Effector CD4-positive, alpha-beta T cell (primary cell): ENCODE measurements at places on chromosomes 13 and 19.

DNA sequence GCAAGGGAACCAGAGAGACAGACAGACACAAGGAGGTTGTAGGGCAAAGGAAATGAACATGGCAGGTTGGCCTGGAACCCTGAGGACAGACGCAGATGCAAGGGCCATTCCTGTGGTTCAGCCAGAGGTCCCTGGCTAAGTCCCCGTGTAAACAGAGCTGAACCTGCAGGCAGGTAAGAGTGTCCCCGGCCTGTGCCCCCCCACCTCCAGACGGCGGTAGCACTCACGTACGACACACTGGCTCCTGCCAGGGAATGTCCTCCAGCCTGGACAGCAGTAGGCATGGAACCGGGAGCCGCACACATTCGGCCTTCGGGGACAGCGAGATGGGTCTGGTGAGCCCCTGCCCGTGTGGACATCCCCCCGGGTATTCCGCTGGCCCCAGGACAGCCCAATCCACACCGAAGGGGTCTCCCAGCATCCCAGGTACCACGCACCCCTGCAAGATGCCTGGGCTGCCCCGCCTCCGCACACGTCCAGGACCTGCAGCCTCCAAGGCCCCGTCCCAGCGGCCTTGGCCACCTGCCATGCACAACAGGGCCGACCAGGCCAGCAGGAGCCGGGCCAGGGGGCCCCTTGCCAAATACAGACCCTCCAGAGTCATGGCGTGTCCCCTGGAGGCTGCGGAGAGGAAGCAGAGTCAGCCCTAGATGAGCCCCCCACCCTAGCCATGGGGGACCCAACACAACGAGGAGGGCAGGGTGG is 2.4 kb downstream of the FBN3 start:
- no peak for DNase-seq

DNA sequence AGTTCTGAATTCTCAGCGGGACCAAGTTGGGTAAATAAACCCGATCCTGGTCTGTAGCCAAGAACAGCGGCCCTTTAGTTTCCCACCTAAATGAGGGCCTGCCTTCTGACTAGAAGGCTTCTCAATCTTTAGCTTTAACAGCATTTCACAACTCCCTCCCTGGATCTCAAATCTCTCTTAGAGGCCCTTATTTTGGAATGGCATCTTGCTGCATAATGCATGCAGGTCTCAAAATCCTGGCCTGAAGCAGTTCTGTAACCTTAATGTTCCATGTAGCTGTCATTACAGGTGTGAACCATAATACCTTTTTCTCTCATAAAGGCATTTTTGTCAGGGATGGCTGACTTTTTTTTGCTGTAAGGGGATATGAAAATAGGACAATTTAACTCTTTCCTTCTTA is 29.5 kb downstream of the ZNF90 start:
- no peak for DNase-seq

DNA sequence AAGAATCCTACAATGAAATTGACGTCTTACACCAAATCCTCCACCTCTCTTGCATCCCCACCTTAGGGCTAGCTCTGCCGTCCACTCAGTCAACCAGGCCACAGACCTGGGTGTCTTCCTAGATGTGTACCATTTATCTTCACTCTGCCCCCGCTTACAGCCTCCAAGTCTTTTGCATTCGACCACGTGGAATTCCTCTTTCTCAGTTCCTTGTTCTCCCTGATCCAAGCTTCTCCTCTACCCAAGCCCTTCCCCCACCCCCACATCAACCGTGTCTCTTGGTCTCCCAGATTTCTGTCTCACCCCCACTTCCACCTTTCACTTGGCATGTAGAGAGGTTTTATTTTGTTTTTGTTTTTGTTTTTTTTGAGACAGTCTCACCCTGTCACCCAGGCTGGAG is 1.2 kb upstream of the DMWD start:
- no peak for DNase-seq

- DNase-seq = no peak
These were observed 47.4 kb upstream of the SERPINE3 start for GRCh38 chr13:51292000-51292565.

DNA sequence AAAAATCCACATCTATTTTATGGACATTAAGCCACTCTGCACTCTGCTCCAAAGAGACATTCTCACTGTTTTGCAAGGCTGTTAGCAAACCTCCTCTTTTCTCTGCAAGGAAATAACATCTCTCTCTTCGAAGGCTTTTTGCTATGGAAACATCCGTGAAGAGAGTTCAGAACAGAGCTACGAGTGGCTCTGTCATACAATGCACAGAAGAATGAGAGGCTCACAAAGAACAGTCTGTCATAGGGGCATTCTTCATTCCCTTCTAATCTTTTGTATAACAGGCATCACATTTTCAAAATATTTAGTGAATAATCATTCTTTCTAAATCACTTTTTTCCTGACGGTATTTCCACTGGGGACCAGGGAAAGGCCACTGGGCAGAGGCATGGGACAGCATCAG is 346.1 kb downstream of the IRS2 start:
- no peak for DNase-seq

DNA sequence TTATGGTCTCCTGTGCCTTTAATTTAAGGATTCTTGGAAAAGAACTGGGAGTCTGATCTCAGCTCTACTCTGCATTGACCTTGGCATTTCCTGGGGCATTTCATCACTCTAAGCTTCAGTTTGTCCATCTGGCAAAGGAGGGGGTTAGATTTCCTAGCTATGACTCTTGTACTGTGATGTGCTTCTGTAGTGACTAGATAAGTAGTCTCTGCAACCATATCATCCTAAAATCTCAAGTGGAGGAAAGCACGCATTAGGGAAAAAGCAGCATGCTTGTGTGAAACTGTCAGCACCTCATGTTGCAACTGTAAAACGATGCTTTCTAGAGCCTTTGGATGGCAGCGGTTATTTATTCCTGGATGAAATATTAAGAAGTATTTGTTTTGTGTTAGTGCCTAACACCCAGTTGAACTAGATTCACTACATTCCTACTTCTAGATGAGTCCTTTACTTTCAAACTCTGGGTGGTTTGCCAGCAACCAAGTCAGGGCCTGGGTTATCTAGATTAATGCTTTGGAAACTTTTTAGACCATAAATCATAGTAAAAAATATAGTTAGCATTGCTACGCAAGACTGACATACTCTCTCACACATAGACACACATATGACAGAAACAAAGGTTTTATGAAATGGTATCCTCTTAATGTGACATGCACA is 6.8 kb downstream of the WDFY2 start:
- no peak for DNase-seq

DNA sequence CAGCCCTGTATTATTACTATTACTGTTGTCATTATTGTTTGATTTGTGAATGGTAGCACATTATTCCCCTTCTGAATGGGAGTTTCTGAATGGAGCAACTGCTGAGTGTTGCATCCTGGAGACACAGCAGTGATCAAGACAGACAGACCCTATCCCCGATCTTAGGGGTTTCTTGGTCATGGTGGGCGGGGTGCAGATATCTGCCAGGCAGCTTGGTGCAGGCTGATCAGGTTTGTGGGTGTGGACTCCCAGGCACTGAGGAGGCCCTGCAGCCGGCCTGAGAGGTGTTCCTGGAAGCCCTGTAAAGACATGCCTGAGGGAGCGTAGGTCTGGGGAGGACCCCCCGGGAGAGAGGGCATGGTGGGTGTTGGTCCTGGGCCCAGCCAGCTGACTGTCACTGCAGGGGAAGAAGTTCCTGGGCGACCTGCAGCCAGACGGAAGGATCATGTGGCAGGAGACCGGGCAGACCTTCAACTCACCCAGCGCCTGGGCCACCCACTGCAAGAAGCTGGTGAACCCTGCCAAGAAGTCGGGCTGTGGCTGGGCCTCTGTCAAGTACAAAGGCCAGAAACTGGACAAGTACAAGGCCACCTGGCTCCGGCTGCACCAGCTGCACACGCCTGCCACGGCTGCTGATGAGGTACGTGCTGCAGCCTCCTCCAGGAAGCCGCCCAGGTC is 2.1 kb downstream of the MPND start:
- DNase-seq = no peak

- no peak for DNase-seq
These were observed at the start of gene F10 for GRCh38 chr13:113122550-113123225. Gene F10, plus strand, starts transcription at chr13:113122799. Its CDS starts 57 bp downstream, at chr13:113122856.

DNA sequence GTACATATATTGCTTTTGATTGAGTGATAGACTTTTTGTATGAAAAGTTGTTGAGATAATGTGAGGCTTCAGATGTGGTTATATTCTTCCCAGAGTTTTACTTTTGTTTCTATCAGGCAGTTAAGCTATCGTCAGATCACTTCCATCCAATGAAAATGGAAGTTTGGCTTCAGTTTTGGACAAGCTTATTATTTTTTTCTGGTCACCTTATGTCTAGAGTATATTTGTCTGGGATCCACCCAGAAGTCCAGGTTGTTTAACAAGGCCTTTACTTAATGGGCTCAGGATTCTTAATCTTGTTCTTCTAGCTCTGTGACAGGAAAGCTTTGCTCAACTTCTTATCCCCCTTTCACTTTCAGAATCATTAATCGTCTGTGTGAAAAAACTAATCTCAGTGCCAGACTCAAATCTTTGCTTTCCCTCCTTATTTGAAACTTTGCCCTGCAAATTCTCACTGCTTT is 150.9 kb downstream of the PDS5B start:
- no peak for DNase-seq

- no peak for DNase-seq
These were observed 9.7 kb upstream of the C19orf12 start for GRCh38 chr19:29724746-29725145.

GRCh38 chr13:44819245-44819644 is 170.0 kb downstream of the NUFIP1 start:
- DNase-seq = no peak

DNA sequence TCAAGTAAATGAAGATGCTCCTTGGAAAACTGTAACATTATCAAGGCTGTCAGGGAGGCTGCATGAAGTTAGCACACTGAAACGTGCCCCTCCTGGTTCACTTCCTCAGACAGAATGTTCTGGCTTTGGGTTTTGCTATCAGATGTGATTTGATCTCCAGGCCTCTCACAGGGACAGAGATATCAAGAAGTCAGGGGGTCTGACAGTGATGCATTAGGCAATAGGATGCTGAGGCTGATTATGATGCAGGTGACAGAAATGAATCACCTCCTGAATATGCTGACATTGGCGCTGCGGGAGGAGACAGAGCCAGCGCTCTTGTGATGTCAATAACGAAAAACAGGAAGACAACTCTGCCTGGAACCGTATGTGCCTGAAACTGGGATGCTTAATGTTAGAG is 278.5 kb downstream of the DCT start:
- no peak for DNase-seq

DNA sequence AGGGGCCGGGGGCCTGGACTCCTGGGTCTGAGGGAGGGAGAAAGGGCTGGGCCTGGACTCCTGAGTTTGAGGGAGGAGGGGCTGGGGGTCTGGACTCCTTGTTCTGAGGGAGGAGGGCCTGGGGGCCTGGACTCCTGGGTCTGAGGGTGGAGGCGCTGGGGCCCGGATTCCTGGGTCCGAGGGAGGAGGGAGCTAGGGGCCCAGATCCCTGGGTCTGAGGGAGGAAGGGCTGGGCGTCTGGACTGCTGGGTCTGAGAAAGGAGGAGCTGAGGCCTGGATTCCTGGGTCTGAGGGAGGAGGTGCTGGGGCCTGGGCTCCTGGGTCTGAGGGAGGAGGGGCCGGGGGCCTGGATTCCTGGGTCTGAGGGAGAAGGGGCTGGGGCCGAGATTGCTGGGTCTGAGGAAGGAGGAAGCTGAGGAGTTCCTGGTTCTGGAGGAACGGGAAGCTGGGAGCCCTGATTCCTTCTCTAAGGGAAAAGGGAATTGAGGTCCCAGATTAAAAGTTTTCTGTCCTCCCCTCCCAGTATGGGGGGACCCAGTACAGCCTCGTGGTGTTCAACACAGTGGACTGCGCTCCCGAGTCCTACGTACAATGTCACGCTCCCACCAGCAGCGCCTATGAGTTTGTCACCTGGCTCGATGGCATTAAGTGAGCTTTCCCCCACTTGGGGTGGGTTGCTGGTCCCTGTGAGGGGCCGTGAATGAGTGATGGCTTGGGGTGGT is 721 bp downstream of the MED25 start:
- DNase-seq = no peak

DNA sequence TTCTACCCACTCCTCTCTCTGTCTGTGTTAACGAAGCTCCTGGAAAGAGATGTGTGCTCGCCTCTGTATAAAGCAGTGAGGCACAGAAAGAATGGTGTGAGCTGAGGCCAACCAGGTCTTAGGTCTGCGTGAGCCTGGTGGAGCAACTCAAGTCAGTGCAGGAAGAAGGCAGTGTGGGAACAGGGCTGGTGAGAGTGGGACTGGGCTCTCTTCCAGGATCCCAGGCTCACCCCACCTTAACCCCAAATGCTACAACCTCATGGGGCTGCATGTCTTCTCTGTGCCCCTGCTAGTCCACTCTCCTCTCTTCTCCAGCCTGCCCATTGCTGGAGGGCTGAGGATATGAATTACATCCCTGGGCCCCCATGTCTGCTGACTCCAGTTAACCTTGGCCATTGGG is 127.4 kb downstream of the DCT start:
- DNase-seq = no peak

- DNase-seq = no peak
These were observed 193.8 kb upstream of the OBI1 start for GRCh38 chr13:78852709-78853108.

DNA sequence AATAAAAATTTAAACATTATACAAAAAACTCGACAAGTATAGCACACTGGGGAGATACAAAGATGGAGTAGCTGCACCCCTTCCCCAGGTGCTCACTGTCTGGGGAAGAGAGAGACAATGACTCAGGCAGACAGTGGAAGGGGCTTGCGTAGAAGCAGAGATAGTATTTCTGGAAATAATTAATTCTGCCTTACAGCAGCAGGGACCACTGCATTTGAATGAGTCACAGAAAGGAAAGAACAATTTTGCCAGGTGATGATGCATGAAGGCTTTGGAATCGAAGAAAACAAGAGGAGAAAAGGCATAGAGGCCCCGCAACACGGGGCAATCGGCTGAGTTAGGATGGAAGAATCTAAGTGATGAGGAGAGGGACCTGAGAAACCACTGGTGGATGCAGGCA is 447.4 kb downstream of the EFNB2 start:
- no peak for DNase-seq

DNA sequence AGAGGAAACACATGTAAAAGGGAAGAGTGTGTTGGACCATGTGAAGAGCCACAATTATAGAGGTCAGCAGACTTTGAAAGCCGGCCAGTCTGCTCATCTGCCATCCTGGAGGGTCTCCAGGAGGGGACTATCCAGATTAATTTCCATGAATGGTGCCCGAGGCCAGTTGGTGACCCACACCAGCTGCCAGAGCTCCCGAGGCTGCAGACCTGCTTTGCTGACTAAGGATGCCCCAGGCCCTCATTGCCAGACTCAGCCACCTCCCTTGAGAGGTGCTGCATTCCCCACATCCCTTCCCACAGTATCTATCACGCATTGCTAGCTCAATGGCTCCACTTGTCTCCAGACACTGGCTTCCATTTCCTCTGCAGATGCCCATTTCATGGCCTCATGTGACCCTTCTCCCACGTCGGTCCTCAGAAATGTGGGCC is 110.3 kb downstream of the NALCN start:
- no peak for DNase-seq

- DNase-seq = no peak
These were observed 61.8 kb downstream of the AKAP11 start for GRCh38 chr13:42333613-42334328.

GRCh38 chr13:114005206-114005724 is 31.4 kb upstream of the C13orf46 start:
- no peak for DNase-seq

GRCh38 chr19:4178990-4179389 is 3.4 kb downstream of the SIRT6 start:
- no peak for DNase-seq
